ENCODE measurements at places on chromosomes 3 and 15.

DNA sequence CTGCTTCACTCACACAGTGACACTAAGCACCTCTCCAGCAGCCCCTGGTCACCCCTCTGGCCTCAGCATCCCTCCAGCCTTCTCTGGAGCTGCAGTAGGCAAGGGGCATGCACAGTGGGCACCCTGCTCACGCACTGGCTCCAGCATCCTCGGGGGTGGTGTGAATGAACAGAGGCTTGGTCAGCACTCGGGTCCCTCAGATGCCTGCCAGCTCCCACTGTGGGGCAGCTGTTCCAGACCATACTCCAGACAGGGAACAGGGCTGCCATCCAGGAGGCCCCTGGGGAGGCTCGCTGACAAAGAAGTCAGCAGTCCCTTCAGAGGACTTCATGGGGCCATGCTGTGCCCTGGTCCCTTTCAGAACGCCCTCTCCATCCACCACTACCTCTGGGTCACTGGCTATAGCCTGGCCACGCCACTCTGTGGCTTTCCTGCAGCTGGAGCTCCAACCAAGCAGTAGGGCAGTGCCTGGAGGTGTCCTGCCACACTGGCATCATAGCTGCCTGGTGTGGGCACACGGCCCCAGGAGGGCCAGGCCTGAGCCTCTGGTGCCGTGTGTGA is 26.3 kb downstream of the ALS2CL start:
- DNase-seq: no peak

DNA sequence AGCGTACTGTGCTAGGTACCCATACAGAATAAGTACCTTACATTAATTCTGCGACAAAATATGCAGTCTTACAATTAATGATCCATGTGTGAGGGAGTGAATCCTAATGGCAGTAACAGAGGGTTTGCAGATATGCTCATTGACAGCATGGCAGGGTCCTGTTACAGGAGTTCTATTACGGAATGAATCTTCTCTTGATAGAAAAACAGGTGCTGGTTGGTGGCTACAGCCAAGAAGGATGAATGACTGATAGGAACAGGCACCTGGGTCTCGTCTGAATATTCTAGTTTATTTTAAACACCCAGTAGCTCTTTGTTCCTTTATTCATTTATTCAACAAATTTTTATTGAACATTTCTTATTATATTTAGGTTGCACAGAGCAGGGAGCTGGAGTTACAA is 22.8 kb downstream of the PGBD4 start:
- DNase-seq: no peak

DNA sequence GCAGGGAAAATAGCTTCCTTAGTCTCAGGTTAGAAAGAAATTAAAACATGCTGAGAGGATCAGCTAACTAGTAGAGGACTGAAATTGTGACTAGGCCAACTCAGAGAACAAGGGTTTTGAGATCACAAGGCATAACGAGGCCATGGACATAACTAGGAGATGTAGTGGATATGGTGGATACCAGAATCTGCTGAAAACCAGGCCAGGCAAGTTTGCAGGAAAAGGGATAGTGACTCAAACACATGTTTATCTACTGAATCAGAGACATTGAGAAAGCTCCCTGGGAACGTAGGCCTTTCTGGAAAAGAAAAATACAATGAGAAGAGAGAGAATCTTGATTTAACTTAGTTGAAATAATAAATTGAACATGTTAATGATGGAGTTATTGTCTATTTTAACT is 326.5 kb upstream of the GBE1 start:
- peak; percentile 90 for DNase-seq

- no peak for DNase-seq
Observed at GRCh38 chr15:36359286-36359685, 220.1 kb upstream of the CDIN1 start.

- DNase-seq: peak; percentile 66
Observed at GRCh38 chr3:136305879-136306278, 55.7 kb downstream of the PCCB start.

DNA sequence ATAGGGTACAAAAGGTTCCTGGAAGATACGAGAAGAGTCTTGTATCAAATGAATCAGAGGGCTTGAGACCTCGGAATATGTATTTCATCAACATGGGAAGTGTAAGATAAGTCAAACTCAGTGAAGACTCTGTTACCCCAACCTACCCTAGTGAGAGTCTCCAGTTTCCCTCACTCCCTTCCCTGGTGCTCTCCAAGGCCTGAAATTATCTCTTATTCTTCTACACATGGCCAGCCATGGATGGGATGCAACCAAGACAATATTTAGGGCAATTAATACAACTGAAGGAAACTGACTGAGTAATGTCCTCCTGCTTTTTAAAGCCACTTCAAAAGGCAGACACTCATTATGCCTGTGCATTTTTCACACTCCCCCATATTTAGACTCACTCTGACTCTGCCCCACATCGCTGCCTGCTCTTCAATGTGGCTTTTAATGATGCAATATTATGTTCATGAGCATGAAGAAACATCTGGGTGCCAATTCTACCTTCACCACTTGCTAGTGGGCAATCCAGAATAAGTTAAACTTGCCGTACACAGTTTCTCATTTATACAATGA is 137.1 kb upstream of the THBS1 start:
- no peak for DNase-seq

DNA sequence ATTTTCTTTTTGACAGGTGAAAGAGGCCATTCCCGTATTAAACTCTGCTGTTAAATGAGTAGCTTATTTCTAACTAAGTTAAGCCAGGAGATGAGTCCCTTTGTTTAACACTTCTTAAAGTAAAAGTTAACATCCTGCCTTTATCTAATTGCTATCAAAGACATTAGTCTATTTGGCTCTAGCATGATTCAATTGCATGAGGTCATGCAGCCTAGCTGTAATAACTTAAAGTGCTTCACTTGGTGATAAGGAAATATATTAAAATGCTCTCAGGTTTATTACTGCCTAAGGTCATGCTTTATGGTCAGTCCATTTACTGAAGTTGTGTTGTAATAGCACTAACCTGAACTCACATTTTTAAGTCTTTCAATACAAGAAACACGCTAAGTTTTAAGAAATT is 82.3 kb upstream of the MLF1 start:
- no peak for DNase-seq

DNA sequence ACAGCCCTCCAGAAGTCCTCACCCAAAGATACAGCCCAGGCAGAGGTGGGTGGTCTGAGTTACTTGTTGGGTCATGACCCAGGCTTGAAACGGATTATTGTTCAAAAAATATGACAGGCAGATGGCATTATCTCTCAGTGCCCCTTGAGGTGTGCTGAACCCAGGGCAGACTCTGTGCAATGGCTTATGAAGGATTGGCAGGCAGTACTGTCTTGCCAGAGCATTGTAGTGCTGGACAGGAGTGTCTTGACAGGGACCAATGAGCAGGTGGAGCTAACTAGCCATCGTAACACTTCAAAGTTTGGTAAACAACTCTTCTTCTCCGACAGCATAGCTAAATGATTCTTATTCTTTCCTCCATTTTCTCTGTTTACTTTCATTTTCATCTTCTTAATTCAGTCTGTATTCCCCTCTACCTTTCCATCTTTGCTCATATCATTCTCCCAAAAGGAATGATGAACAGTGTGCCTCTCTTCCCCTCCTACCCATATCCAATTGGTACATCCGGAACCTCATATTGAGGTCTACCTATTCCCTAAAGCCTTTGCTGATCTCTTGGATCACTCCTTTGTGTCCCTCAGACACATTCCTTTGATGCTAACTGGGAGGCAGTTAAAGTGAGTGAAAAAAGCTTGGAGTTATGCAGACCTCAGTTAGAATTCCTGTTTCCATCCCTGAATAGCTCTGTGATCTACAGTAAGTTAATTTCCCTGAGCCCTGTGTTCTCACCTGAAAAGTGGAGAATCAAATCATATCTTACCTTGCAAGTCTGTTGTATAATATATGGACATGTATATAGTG is 2.6 kb upstream of the IL20RB start:
- DNase-seq: no peak

- no peak for DNase-seq
Observed at GRCh38 chr3:147736226-147736625, 327.1 kb downstream of the ZIC1 start.

- DNase-seq: no peak
Observed at GRCh38 chr3:22977042-22977441, 226.1 kb upstream of the UBE2E2 start.

DNA sequence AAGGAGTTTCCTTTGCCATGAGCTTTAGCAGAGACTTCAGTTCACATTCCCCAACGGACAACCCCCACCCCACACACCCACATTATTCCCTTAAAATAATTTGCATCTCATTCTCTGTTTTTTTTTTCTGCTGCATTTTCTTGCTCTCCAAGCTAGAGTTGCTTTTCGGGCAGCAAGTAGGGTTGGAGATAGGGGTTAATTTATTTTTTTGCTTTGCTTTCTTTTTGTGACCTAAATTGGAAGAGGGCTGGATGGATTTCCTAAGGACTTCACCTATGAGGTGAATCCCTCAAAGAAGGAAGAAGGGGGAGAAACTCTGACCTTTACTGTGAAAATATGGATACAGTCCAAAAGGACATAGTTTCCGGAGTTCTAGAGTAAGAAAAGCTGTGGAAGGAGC is 6.6 kb downstream of the SOX2 start:
- no peak for DNase-seq

DNA sequence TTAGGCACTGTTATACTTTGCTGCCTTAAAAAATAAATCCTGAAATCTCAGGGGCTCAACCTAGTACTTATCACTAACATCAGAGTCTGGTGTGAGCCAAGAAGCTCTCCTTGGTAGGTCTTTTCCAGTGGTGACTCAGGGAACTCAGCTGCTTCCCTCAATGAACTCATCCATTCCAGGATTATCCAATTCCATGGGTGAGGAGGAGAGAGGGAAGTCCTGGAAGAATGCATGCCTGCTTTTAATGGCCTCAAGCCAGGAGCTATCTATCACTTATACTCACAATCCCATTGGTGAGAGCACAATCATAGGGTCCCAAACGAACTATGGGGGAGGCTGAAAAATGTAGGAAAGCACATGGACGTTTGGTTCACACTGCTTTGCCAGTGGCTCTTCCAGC is 113.6 kb downstream of the POLR2M start:
- DNase-seq: peak; percentile 91

DNA sequence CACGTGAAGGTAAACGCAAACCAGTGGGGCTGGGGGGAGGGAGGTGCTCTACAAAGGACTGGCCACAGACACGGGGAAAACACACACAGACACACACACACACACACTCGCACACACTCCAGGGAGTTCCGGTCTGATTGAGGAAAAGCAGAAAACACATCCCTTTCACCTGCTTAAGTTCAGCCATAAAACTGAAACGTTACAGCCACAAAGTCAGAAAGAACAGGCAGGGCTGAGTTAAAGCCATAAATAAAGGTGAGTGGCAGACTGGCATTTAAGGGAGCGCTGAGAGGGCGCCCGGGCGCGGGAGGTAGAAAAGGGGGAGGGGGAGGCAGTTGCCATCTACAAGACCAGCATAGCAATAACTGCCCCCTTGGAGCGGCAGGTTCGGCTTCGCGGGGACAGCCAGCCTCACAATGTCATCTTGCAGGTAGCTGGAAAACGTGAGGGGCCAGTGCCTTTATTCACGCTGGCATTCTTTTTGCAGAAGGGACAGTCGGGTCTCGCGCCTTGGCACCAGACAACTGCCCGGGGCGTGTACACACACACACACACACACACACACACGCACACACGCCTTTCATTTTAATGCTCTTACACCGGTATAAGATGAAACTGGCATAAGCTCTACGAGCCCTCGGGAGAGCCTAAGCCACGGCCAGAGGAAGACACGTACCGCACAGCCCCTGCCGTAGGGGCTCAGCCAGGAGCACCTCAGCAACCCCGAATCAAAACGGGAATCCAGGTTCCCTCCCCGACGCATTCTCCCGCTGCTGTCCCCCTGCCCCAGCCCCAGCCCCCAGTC is 866 bp downstream of the TNIK start:
- DNase-seq: no peak

- DNase-seq: no peak
Observed at GRCh38 chr3:55030938-55031337, 103.1 kb upstream of the LRTM1 start.

DNA sequence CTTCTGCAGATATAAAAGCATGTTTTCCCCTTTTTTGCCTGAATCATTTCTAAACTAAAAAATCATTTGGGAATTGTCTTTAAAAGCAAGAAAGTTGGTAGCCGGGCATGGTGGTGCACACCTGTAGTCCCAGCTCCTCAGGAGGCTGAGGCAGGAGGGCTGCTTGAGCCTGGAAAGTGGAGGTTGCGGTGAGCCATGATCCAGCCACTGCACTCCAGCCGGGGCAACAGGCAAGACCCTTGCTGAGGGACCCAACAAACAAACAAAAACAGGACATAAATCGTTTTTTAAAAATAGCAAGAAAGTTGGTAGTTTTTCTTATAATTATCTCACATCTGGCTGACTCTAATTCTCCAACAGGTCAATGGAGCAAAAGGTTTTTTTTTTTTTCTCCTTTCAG is 2.5 kb downstream of the HIGD1A start:
- no peak for DNase-seq
